ENCODE measurements at places on chromosomes 5 and 9. TPM values are rescaled to one million over a fixed set of nuclear protein-coding genes. Genes with fewer than 3 reads are reported as not detected.

GRCh38 chr9:34717996-34718614, 8.2 kb upstream of the CCL21 start:
- H3K4me3 ChIP-seq: no peak overlapping the region
- peaks cover 11% of the 10 kb centered on the region for H3K27me3 ChIP-seq
- H3K27ac ChIP-seq: no peak overlapping the region
- DNase-seq: no peak
- H3K4me1 ChIP-seq: no peaks in the 10 kb centered on the region

Gene SLC6A18
- not detected for total RNA-seq

- peaks cover 9% of the 10 kb centered on the region for H3K4me1 ChIP-seq
- no peaks in the 10 kb centered on the region for H3K27me3 ChIP-seq
- H3K36me3 ChIP-seq: peaks cover 2% of the 10 kb centered on the region
- no peak for DNase-seq
- H3K4me3 ChIP-seq: no peak overlapping the region
Measured at GRCh38 chr5:54274944-54275343, 35.4 kb downstream of the ARL15 start.

Gene GNE
- 12.0 TPM for total RNA-seq

GRCh38 chr5:31530541-31531265, 1.2 kb downstream of the DROSHA start:
- H3K4me3 ChIP-seq: peak overlapping the region; percentile 86
- H3K27me3 ChIP-seq: no peaks in the 10 kb centered on the region
- no peak for DNase-seq
- peak overlapping the region; percentile 86 for H3K27ac ChIP-seq
- peaks cover 37% of the 10 kb centered on the region for H3K4me1 ChIP-seq

Gene SLCO4C1
- 0.38 TPM for total RNA-seq

DNA sequence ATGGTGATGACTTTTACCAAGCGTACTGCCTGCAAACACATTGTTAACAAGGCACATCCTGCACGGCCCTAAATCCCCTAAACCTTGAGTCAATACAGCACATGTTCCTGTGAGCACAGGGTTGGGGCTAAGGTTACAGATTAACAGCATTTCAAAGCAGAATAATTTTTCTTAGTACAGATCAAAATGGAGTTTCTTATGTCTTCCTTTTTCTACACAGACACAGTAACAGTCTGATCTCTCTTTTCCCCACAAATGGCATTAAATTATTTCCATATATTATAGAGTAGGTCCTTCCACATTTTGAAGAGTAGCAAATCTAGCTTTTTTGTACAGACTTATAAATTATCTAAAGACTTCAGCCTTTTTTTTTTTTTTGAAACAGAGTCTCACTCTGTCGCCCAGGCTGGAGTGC, 1.6 kb upstream of the TMEM141 start:
- no peak overlapping the region for H3K4me3 ChIP-seq
- DNase-seq: no peak
- H3K27me3 ChIP-seq: peaks cover 10% of the 10 kb centered on the region
- H3K36me3 ChIP-seq: peaks cover 2% of the 10 kb centered on the region
- H3K27ac ChIP-seq: no peak overlapping the region
- H3K4me1 ChIP-seq: peaks cover 26% of the 10 kb centered on the region

DNA sequence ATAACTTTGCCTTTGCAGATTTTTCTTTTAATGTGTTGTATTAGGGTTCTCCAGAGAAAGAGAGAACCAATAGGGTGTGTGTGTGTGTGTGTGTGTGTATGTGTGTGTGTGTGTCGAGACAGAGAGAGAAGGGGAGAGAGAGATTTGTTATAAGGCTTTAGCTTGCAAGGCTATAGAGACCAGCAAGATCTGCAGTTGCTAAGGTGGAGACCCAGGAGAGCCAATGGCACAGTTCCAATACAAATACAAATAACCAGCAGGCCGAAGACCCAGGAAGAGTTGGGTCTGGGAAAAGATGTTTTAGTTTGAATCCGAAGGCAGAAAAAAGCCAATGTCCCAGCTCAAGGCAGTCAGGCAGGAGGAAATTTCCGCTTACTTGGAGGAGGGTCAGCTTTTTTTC, 23.0 kb downstream of the TMOD1 start:
- no peak for DNase-seq
- peaks cover under 1% of the 10 kb centered on the region for H3K4me1 ChIP-seq
- no peaks in the 10 kb centered on the region for H3K36me3 ChIP-seq
- peaks cover 4% of the 10 kb centered on the region for H3K27me3 ChIP-seq
